ENCODE measurements at places on chromosomes 5 and 9. TPM values are rescaled to one million over a fixed set of nuclear protein-coding genes. Genes with fewer than 3 reads are reported as not detected.

Gene PFN3
- 0.82 TPM for total RNA-seq

Gene PCDHA2
- 10.6 TPM for total RNA-seq

Gene SHC3
- total RNA-seq: 49.3 TPM

DNA sequence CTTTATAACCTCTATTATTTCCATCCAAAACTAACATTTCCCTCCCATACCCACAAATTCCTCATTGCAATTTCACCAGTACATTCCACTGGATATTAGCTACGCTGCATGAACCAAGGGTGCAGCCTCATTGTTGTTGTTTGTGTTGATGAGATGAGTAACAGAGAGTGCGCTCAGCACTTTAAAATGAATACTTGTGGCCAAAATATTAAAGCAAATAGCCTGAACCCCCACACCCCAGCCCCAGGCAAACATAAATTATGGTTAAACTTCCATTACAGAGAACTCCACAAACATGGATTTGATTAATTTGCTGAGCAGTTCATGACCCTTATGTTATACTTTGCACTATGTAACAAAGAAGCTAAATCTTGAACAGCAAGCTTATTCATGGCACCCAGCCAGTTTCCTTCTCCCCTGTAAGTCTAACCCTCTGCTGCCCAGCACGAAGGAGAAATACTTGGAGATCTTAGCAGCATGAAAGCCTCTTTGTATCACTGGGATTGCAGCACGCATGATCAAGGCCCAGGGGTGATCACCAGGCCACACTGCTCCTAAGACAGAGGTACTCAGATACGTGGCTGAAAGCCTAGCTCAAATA lies 205.0 kb downstream of the DOCK8 start:
- DNase-seq: no peak

GRCh38 chr5:140795259-140795641 lies 598 bp downstream of the PCDHA2 start:
- DNase-seq: peak; percentile 47

DNA sequence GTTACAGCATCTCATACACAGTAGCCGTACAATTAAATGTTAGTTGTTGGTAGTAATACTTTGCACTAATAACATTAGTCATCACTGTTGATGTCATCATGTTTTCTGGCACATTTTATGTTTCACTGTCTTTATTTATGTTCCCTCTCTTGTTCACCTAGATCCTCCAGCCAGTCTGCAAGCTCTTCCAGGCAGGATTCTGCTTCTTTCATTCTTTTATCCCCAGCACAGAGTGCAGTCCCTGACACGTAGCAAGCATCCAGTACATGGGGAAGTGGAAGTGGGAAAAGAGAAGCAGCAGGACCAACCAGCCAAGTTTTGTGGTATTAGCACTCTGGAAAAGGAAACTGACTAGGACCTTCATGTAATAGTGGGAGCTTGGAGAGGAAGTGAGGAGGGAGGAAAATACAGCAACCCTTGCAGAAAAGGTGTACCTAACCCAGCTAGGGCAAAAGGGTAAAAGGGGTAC lies 89.7 kb upstream of the SLC44A1 start:
- DNase-seq: no peak

DNA sequence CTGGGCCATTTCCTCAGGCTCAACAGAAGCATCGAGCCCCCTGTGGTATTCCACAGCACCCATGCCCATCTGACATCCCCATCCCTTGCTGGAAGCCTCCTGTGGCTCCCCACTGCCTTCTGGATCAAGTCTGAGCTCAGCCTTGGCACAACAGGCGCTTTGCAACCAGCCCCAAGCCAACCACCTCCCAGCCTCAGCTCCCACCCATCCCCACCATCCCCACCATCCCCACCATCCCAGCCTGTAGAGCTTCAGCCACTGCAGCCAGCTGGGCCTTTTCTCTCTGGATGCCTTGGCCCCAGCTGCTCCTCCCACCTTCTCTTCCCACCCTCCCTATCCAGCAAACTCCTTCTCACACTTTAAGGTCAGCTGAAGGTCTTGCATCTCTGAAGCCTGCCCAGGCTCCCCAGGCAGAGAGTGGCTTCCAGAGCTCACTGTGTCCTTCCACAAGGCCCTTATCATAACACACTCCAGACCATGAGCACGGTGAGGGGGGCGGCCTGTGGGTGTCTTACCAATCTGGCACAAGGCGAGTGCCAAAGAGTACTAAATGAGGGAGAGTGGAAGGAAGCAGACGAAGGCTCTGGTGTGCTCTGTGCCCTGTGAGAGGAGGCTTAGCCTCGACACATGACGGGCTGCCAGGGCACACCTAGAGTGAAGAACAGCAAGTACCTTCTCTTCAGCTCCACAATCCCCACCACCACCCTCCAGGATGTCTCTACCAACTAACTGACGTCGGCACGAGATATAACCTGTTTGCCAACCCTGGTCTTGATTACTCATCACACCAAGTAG lies 6.5 kb downstream of the HIGD2A start:
- no peak for DNase-seq

- DNase-seq: no peak
These were observed 181.3 kb downstream of the CAVIN4 start for GRCh38 chr9:100759215-100759614.

GRCh38 chr5:107997338-107997980 lies 326.7 kb upstream of the EFNA5 start:
- DNase-seq: no peak

- DNase-seq: no peak
These were observed 953 bp downstream of the UBE2QL1 start for GRCh38 chr5:6449465-6450158.
